CD4-positive, alpha-beta T cell treated with Interleukin-21 for 1 hour (primary cell): ENCODE measurements at places on chromosomes 1 and 21.

- DNase-seq = no peak
These were observed 1.6 kb downstream of the OR2AK2 start for GRCh38 chr1:247966532-247967204.

GRCh38 chr1:180981596-180982387, 40.9 kb downstream of the STX6 start:
- DNase-seq = peak; percentile 26

GRCh38 chr1:31248276-31248675, 8.6 kb upstream of the NKAIN1 start:
- no peak for DNase-seq

GRCh38 chr1:78854556-78854955, 152.0 kb downstream of the ADGRL4 start:
- no peak for DNase-seq

DNA sequence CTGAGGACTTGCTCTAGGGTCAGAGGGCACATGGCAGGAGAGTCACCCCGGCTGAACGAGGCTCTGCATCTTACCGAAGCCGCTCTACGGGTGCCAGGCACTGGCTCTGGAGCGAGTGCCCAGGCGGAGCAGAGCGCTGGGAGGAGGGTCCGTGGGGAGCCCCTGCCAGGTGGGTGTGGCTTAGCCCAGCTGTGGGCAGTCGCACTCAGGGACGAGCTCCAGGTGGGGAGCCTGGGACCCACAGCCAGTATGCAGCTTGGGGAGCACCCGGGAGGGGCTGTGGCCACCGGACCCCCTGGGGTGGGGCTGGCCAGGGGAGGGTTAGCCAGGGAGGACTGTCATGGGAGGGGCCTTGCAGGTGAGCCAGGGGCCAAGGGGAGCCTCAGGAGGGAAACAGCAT, 3.8 kb downstream of the AGRN start:
- DNase-seq = no peak

- no peak for DNase-seq
These were observed 243 bp downstream of the ADAM15 start for GRCh38 chr1:155051342-155051776.

- no peak for DNase-seq
These were observed 64.8 kb upstream of the ATP5PO start for GRCh38 chr21:33980276-33980916.

DNA sequence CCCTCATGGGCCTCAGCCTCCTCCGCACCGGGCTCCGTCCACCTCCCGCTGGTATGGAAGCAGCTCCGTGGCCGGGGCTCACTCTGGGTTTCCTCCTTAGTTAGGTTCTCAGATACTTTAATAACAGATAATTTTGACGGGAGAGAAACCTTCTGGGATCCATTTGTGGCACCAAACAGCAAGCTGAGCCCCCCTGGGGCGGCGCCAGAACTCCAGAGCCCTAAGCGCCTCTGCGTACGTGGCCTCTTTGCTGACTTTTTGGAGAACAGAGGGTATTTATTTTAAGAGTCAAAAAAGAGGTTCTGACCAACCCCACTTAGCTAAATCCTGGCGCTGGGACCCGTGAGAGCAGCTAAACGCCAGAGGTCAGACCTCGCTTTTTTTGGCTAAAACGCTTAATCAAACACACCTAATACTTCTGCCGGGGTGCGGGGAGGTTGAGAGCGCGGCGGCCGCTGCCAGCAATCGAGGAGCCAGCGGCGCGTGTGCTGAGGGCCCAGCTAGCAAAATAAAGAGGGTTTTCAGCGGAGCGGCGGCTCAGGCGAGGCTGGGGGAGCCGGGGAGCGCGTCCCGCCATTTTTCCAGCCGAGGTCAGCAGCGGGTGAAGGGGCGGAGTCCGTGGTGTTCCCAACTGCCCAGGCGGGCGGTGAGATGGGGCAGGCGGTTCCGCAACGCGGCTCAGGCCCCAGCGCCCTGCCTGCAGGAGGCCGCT, 171.7 kb downstream of the PRDM16 start:
- no peak for DNase-seq

- peak; percentile 58 for DNase-seq
These were observed 27.6 kb upstream of the ZNF697 start for GRCh38 chr1:119675349-119676345.

GRCh38 chr1:241696815-241697639, 44.9 kb downstream of the WDR64 start:
- no peak for DNase-seq

- DNase-seq = no peak
These were observed 146.6 kb upstream of the WNT4 start for GRCh38 chr1:22289307-22289995.

- peak; percentile 10 for DNase-seq
These were observed 637.3 kb downstream of the MATN1 start for GRCh38 chr1:30085811-30086770.

DNA sequence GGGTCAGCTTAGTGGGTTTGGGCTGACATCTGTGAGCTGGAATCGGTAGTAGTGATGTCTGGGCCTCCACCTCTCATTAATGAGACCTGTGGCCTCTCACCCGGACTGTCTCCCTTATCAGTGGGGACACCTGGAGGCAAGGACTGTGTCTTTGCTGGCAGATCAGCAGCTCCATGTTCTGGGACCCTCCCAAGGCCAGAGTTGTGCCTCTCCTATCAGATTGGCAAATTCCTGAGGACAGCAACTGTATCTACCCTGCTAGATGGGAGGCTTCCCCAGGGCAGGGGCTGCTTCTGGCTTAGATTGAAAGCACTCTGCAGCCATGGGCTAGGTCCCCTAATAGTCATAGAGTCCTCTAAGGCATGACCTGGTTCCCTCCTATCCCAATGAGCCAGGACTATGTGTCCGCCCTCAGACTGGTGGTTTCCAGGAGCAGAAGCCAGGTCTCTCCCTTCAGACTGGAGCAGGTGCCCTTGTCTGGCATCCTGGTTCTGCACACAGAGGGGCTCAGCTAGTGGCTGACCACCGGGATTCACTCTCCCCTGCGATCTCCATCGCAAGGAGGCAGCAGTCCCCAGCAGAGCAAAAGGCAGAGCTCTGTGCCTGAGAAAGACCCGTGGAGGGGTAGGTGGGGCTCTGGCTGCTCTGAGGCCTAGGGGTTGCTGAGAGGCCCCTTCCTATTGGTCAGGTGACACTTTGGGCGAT, 5.8 kb downstream of the DRAXIN start:
- DNase-seq = no peak

DNA sequence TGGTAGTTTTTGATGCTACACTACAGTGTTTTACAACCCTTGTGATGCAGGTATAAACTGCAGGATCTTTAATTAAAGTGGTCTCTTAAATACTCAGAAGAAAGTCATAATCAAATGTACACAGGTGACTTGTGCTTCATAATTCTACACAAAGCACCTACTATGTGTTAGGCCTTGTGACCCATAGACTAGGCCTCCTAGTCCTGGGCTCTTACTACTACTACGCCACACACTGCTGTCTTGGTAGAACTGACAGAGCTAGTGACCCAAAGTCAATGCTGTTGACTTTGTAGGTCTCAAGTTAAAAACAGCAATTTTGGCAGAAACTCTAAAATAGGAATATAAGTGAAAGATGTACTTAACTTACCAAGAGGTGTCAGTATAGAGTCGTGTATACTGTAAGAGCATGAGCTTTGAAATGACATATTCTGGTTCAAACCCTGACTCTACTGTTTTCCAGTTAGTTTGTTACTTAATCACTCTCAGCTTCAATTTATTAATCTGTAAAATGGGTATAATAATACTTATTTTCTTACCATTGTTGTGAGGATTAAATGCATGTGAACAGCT, 48.6 kb upstream of the LMO4 start:
- DNase-seq = no peak

GRCh38 chr1:6899621-6900020, 114.4 kb downstream of the CAMTA1 start:
- no peak for DNase-seq

DNA sequence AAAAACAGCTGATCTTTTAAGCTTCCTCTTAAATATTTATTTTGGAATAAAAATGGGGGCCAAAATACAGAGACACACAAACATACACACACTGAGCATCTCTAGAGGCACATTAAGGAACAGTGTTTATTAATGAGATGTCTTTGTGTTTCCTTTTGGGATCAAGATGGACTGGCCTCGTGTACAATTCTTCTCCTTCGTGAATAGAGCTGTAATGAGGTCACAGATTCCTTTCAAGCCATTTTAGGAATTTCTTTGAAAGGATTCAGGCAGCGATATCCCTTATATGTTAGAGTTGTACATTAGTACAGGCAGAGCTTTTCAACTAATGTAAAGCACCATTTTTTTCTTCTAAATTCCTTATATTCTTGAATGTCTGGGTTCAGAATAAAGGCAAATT, 295.7 kb downstream of the CHRM3 start:
- DNase-seq = no peak

DNA sequence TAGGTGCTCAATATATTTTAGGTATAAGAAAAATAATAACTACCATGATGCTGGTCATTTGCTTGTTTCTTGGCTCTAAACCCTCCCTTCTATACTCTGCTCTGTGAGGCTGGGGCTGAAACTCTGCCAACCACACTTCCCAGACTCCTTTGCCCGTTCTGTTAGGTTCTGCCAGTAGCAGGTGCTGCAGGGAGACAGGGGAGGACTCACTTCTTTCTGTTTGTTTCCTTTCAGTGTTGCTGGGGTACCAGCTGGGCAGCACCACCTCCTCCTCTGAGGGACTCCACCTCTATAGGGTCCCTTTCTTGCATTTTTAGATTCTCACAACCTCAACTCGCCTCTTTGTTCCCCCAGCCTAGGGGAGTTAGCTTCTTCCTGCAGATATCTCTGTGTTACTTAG, 17.0 kb upstream of the SH2D2A start:
- DNase-seq = no peak

- peak; percentile 82 for DNase-seq
These were observed 5.5 kb downstream of the SMPDL3B start for GRCh38 chr1:27940297-27940696.

GRCh38 chr1:29062157-29062942, 61.4 kb downstream of the TMEM200B start:
- DNase-seq = no peak

DNA sequence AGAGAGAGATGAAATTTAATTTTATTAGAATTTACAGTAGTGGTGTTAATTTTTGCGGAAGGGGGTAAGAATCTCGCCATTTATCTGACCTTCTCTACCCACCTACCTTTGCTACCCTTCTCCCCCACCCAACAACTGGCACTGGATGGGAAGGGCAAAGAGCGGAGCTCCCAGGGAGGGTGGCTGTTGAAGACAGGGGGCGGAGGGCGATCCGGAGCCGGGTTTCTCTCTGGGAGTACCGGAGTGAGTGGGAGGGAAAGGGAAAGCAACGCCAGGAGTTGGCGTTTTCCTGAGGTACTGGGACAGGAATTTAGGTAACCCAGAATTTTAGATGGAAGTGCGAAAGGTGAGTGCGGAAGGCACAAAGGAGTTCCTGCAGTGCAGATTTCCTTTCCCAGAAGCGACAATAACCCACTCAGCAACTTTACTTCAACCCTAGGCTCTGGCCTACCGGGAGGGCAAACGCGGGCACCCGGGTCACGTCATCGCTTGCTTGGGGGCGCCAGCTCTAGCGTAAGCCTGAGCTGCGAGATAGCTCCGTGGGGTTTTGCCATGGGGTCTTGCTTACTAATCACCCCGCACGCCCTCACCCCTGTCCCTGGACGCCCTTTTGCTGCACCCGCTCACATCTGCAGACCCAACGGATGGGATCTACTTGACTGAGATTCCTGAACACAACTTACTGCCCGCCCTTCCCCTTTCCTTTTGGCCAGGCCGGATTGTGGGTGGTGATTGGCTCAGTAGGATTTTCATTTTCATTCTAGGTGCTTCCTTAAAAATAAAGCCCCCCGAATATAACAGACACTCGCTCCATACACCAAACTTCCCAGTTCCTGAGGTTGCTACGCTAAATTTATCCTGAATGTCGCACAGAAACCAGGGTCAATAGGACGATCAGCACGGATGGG, 413.0 kb upstream of the ESRRG start:
- no peak for DNase-seq

DNA sequence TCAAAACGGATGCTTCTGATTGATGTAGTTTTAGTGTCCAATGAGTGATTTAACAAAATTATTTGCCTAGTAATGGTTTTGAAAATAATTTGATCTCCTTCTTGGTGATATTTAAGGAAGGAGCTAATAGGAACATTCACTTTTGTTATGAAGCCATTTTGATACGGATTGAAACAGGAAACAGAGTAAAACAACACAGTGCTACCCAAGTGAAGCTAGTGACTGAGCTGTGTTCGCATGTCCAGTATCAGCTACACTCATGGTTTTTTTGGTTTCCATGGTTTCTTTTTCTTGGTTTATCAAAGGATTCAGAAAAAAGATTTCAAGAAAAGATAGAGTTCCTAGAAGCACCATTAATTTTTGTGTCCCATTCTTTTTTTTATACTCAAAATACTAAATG, 40.1 kb upstream of the PLEKHO1 start:
- peak; percentile 63 for DNase-seq

- DNase-seq = no peak
These were observed 6.4 kb upstream of the LORICRIN start for GRCh38 chr1:153253076-153253475.

- DNase-seq = no peak
These were observed 33.0 kb upstream of the TARDBP start for GRCh38 chr1:10979483-10979920.

DNA sequence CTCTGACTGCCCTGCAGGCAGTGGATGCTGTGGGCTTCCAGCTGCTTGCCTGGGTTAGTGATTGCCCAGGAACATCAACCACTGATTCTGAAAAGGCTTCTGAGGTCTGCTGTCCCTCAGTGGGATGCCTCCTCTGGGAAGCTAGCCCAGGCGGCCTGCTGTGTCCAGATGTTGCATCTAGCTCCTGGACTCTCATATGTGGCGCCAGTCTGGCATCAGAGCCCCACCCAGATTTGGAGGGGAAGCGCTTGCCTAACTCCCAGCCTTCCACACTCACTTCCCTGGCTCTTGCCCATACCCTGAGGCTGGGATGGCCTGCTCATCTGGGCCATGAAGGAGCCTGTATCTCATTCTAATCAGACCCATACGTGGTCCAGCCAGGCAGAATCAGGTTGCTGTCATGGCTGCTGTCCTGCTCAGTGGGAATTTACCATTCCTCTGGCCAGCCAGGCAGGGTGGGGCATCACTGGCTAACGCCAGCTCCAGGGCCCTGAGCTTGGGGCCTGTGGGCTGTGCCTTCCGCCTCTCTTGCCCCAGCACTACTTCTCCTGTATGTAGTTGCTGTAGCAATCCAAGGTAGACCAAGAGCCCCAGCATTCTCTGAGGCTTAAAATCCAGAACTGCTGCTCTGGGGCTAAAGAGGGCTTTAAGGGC, 4.1 kb downstream of the CSF1 start:
- no peak for DNase-seq

DNA sequence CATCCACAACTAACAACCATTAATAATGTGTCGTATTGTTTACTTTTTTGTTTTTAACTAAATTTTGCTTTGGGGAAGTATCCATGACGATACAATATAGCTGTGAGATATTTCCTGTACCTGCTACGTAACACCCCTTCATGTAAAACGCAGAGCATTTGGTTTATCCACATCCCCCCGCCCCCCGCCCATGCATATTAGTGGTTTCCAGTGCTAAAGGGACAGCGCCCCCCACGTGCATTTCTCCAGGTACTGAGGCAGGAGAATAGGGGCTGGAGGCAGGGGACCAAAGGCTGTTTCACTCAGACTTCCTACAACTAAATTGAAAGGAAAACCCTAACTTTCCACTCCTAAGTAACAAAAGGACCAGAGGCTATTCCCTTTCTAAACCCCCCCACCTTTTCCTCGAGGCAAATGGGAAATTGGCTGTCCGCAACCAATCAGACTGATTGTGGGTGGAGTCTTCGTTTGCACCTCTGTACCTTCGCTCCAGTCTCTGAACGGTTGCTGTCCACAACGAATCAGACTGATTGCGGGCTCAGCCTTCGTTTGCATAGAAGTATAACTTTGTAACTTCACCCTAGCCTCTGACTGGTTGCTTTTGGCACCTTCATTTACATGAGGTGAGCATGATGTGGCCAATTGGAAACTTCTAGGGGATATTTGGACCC, 12.2 kb upstream of the RIPK4 start:
- no peak for DNase-seq

- DNase-seq = no peak
These were observed 522.5 kb downstream of the SMYD3 start for GRCh38 chr1:245984390-245985155.
